ENCODE measurements at places on chromosomes 13 and 19. TPM values are rescaled to one million over a fixed set of nuclear protein-coding genes. Genes with fewer than 3 reads are reported as not detected.

The BCL3 gene
- 88.4 TPM for total RNA-seq

The IGFLR1 gene
- 11.4 TPM for total RNA-seq

The MTRF1 gene
- 5.3 TPM for total RNA-seq

The CBARP gene
- 4.0 TPM for total RNA-seq

The ZNF333 gene
- total RNA-seq, result 3.7 TPM

The NHLRC3 gene
- 5.6 TPM for total RNA-seq

The LILRB5 gene
- total RNA-seq, result not detected

The C13orf46 gene
- total RNA-seq, result 0.18 TPM

The BRSK1 gene
- 5.4 TPM for total RNA-seq

Measured in A549 treated with DMSO at 1 μM for 4 hours (cell line).